ENCODE measurements at places on chromosomes 16 and 17.

GRCh38 chr16:89408315-89408714, 82.0 kb downstream of the ANKRD11 start:
- no peak for DNase-seq

GRCh38 chr17:75144816-75145512, 9.3 kb downstream of the JPT1 start:
- DNase-seq = no peak

DNA sequence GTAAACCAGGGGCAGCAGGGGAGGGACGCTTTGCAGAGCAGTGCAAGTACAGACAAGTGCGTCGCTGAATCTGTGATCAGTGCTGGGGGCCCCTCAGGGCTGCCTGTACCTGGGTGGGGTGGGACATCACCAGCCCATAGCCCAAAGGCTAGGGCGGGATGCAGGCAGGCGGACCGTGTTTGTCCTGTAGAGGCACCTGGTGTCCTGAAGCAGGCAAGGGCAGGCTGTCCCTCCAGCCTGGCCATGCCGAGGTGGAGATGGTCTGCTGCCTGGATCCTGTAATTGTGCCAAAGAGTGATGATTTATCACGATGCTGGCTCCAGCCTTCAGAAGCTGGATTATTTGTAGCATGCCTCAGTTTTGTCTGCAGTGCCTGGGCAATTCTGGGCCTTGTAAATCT, 137.9 kb upstream of the GSE1 start:
- DNase-seq = no peak

GRCh38 chr16:72825912-72826621, 221.9 kb downstream of the ZFHX3 start:
- DNase-seq = no peak

DNA sequence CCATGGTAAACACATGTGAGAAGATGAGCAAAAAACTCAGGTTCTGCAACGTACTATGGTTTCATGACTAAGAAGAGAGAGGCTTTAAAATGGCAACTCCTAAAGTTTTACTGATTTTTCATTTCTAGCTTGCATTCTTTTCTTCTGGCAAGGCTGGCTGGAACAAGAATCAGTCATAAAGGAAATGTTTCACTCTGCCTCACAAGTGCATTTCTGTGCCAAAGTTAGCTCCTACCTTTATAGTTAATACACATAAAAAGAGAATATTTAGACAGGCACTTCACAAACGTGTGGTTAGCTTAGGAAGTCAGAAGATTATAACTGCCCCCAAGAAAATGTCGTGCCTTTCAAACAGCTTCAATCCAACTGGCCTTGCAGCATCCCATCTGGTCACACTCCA, 417.1 kb upstream of the CDH11 start:
- no peak for DNase-seq

DNA sequence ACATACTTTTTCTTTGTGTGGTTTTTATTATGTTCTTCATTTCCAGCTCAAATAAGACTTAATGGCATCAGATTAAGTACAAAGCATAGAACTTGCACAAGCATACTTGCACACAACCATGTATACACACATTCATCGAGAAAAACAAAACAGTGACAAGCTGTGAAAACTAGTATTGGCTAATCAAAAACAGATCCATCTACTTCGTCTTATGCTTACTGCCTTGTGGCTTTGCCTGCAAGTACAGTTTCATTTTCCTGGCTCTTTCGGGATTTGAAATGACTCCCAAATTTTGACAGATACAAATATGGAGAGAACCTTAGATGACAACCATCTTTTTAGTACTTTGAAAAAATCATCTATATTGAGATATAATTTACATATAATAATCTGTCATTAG, 338.3 kb downstream of the BCAS3 start:
- no peak for DNase-seq

DNA sequence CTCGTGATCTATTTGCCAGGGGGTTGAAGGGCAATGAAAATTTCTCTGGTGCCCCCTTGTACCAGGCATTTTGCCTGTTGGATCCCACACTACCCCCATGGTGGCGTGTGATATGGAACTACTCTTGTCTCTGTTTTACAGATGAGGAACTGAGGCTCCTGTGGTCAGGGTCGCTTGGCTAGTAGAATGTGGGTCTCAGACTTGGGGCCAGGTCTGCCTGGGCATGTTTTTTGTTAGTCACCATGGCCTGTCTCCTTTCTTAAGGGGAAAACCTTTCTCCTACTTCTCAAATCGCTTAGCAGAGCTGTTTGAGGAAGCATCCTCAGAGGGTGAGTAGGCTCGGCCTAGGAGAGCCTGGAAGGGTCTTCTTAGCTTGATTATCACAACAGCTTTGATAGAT, 51.2 kb downstream of the CLEC16A start:
- DNase-seq = no peak

- DNase-seq = no peak
These were observed 30.6 kb downstream of the PIPOX start for GRCh38 chr17:29073520-29073919.

- peak; percentile 80 for DNase-seq
These were observed 36.2 kb downstream of the RGS9 start for GRCh38 chr17:65173284-65173793.

DNA sequence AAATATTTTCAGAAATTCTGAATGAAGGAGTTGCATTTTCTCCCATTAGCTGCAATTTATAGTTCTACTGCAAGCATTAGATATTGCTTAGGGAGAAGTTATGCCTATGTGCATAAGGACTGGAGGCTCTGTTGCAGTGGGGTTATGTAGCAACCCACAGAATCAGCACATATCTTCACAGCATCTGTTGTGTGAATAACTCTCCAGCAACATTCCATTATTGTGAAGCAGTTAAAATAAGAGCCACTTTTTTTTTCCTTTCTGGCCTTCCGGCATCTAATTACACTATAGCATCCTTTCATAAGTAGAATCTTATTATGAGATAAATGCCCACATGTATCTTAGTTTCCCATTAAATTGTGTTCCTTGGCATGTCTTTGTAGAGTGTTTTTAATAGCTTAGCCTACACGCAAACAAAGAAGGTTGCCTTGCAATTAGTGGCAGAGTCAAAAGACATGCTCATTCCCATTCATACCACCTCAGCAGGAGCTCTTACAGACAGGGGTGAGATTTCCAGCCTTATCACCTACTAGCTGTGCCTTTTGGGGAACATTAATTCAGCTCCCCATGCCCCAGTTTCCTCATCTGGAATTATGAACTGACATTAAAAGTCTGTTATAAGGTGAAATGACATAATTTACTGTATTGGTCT, 596.0 kb upstream of the GOT2 start:
- no peak for DNase-seq

- DNase-seq = no peak
These were observed 35.2 kb downstream of the USP22 start for GRCh38 chr17:21007646-21008045.

DNA sequence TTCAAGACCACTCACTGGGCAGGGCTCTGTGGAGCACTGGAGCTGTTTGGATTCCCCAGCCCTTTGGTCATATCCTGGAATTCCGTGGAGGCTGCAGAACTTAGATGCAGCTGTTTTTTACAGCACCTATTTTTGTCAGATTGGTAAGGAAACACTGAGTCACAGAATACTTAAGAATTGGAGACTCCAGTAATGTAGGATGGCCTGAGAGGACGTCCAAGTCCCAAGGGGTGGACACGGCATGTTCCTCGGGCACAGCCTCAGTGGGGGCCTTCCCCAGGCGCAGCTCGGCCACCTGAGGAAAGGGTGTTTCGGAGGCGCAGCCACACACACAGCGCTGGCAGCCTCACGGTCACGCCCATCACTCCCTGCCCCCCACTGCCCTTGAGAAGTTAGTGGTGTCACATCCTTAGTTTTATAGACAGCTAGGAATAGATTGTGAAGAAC, 14.8 kb downstream of the PLD6 start:
- peak; percentile 81 for DNase-seq

DNA sequence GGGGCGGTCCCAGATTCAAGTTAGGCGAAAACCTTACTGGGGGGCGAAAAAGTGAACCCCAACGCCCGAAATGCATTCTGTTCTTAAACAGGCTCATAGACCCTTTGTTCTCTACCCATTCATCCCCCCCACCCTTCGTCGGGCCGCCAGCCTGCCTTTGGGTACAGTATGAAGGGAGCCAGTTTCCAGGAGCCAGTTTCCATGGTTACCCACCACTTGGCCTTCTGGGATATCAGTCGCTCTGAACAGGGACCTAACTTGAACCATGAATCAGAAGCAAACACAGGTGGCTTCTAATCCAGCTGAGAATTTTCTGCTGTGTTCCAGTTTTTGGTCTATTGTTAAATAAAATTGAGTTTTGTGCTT, 532 bp downstream of the DHX40 start:
- DNase-seq = peak; percentile 94

- DNase-seq = no peak
These were observed 22.3 kb downstream of the GJC1 start for GRCh38 chr17:44807817-44808155.

DNA sequence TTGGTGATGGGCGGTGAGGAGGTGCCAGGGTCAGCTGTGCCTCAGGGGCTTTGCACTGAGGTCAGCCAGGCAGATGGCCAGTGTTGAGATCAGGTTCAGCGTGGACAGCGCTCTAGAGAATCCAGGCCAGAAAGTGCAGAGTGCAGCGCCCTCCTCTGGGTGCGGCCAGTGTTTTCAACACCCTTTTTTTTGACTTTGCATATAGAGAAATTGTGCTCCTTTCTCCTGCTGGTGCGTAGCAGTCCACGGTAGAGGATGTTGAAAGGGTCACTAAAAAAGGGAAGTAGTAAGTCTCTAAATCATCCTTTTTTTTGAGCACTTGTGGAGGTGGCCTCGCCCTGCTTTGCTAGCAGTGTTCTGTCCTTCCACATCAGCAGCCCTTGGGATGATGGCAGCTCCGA, 53.9 kb downstream of the BANP start:
- DNase-seq = no peak

DNA sequence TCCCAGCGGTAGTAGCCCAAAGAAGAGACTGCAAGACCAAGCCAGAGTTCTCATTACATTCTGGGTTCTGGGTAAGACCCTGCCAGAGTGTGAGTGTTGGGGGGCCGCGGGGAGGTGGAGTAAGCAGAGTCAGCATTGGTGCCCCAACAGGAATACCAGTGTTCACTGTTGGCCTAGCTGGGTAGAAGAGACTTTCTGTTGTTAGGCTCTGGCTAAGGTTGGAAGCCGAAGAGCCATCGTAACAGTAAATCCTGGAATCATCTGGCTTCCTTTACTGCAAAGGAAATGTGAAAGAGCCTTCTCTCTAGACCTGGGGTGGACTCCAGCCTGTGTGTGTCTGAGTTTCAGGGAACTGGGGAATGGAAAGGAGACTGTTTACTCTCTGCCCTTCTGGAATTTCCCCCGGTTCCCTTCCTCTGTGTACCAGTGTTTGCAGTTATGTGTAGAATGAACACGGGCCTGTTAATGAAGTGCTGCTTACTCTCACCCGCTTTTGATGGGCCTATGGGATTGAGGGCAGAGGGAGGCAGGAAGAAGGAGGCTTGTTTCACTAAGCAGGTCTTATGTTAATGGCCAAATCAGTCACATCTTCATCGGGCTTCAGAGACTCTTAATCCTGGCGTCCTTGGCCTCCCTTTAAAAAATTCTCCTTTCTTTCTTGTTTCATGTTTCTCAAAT, 68.5 kb downstream of the WWP2 start:
- no peak for DNase-seq

- DNase-seq = no peak
These were observed 43.4 kb upstream of the ACSF3 start for GRCh38 chr16:89050119-89050867.

GRCh38 chr16:26196310-26196709, 504.6 kb downstream of the HS3ST4 start:
- DNase-seq = no peak
